NCI-H187 treated with DMSO at 0.1 percent for 48 hours (cell line): ENCODE measurements at places on chromosomes 13 and 19.

DNA sequence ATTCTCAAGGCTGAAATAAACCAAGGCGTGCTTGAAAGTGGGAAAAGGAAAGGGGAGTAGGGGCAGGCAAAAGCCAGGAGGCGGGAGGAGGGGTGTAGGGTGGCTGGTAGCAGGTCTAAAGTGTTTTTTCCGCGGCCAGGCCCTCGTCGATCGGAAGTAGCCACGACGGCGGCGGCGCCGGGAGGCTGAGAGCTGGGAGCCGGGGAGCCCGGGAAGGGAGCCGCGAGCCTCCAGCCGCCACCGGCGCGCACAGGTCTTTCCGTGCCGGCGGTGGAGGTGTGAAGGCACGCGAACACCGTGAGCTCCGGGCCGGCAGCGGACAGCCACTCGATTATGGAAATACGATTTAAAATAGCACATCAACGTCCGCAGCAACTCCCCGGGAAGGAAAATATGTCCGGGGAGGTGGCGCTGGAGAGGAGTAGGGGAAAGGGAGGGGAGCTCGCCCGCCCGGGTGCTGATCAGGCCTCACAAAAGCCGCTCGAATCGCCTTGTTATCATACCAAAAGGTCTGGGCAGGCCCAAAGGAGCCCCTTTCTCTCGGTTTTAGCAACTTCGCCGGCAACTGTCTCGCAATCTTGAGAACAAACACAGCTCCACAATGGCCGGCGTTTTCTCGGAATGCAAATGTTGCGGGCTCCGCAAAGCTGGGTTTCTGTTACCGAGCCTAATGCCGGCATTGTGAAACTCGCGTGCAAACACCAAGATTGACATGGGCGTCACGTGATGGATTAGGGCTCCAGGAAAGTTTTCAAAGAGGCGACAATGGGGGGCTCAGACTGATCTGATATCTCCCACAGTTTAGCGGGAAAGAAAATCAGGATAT, 2.9 kb upstream of the PCDH8 start:
- DNase-seq: no peak

DNA sequence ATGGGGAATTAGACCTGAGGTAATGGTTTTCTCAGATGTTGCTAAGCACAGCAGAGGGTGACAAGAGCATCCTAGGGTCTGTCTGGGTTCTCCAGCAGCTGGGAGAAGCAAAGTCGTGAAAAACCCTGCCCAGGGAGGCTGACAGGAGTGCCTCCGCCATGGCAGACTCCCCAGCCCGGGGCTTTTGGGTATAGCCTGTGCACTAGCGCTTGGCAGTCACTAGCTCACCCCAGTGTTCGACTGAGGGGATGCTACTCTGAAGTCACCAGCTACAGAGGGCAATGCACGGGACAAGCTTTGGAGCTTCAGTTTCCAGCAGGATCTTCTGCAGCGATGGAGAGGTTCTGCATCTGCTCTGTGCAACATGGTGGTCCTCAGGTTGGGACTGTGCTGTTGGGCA, 87.5 kb downstream of the ING1 start:
- DNase-seq: no peak

GRCh38 chr13:113849981-113850721, 13.7 kb downstream of the GAS6 start:
- no peak for DNase-seq

DNA sequence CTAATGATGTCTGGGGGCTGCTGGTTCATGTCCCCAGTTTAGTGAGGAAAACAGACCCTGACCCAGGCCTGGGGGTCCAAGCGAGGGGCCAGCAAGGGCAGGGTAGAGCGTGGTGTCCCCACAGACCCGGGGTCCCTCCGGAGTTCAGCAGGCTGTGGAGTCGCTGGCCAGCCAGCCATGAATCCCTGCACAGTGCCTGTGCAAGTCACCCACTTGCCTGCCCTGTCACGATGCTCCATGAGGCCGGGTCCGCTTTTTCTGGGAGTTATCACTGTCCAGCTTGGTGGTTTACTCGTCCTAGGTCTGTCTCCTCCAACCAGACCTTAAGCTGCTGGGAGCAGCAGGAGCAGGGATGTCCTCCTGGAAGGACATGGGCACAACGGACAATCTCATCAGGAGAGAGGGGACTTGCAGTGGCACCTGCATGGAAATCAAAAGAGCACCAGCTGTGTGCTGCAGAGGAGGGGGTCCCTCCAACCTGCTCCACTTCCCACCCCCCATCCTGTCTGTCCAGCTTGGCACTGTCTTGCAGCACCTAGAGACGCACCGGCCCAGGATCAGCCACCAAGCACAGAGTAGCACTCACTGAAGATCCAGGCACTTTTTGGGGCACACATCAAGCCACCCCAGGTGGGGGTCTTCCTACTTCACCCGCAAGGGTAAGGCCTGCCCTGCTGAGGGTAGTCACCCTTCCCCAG, 121.8 kb downstream of the URI1 start:
- no peak for DNase-seq

DNA sequence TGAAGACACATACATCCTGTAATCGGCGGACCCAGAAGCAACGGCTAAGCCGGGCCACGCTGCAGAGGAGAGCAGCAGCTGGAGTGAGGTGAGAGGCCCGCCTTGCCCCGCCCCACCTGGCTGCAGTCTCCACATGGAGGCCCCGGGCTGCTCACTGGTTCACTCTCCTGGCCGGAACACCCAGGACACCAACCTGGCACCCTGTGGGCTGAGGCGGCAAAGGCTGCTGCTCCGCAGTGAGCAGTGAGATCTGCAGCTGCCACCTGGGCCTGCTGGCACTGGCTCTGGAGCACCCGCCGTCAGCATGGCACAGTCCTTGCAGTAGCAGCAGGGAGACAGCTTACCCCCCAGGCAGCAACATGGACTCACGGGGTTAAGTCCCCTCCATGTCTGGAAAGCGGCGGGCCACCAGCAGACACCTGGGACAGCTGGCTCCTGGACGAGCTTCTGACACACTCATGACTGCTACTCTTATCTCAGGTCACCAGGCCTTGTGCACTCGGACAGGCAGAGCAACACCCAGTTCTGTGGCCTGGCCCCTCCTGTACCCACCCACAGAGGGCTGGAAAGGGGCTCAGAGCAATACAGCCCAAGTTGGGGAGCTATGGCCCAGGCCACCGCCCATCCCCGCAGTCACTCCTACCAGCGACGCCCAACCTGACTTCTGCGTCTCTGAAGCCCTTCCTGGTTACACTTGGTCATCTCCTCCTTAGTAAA, 13.2 kb upstream of the KPTN start:
- no peak for DNase-seq

DNA sequence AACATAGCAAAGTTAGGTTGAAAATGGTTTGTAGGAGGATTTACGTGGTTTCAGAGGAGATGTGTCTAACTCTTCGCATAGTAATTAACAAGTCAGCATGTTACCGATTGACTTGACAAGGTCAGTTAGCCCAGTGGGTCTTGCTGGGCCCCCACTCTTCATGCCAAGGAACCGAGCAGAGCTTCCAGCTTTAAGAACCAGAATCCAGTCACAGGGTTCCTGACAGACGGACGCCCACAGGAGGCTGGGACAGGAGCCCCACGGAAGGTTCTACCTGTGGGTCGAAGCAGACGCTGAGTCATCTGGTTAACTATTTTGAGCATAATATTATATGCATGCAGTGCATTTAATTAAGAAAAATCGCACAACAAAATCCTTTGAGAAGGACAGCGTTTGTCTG, 3.5 kb downstream of the TMEM255B start:
- no peak for DNase-seq

GRCh38 chr19:6236310-6237291, 43.2 kb downstream of the MLLT1 start:
- no peak for DNase-seq

- no peak for DNase-seq
These were observed 18.1 kb downstream of the DDX39A start for GRCh38 chr19:14400951-14401431.

DNA sequence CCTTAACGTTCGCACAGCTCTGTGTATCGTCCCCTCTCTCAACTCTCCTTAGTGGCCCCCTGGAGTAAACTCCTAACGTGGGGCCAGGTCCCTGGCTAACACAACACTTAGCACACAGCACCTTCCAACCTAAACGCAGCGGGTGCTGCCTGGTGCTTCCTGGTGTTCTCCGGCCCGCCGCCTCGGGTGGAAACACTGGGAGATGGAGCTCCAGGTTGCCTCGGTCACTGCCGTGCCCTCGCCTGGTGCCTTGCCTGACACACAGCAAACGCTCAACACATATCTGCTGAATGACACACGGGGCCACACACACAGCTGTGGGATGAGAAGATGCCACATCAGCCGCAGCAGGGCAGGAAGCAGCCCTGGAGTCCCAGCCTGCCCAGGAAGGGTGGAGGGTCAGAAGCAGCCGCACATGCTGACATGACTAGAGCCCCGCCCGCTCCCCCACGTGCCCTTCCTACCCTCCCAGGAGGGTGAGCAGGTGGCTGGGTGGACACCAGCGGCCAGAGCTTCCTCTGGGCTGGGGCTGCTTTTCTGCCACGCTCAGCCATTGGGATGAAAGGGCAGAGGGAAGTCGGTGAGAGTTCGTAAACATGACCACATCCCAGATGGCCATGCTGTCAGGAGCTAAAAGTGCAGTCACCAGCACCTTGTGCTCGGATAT, 6.6 kb downstream of the PEPD start:
- no peak for DNase-seq

DNA sequence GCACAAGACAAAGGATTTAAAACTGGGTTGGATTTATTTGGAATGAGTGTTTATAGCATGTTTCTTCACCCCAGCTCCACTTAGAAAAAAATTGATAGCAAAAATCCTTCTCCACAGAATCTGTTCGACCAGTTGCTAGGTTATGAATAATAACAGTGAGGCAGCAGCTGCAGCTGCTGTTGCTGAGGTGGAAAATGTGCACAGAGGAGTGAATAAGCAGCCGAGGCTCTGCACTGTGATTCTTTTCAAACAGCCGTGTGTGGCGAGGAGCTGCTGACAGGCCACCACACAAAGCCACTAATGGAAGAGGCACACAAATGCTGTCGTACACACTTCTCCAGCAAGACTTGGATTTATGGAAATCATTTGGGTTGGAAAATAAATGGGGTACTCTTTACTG, 6.4 kb upstream of the RASL11A start:
- DNase-seq: no peak

GRCh38 chr19:2251106-2252054, 2.3 kb downstream of the AMH start:
- no peak for DNase-seq

- DNase-seq: no peak
These were observed 66.6 kb upstream of the C1QTNF9B start for GRCh38 chr13:23963947-23964346.

DNA sequence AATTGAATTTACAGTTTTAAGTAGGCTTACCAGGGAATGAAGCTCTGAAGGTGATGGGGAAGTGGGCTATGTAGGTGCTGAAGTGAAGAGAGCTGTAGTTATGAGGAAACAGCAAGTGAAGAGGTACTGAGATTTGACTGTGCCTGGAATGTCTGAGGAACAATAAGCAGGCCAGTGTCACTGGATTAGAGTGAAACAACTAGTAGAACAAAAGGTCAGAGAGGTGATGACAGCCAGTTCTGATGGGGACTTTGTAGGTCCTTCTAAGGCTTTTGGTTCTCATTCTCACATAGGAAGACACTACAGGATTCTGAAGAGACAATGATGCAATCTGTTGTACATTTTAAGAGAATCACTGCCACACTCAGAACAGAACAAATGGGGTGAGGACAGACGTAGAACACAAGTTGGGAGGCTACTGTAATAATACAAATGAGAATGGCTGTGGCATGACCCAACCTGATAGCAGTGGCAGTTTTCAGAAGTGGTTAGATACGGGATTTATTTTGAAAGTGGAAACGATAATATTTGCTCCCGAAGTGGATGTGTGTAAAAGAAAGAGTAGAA, 130.8 kb downstream of the MYCBP2 start:
- no peak for DNase-seq

DNA sequence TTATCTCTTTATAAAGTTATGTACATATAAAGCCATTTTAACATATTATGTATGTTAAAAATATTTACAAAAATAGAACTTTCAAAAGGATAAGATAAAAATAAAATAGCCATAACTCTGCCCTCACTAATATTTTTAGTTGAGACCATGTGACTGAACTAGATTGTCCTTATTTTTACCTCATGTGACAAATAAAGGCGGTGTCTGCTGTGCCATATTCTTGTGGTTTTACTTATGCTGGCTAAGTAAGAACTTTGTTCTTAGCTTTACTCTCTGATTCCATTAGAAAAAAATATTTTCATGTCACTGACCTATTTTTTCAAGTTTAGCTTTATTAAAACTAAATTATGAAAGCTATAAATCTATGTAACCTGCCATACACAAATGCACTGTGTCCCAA, 135.6 kb upstream of the TSC22D1 start:
- no peak for DNase-seq

DNA sequence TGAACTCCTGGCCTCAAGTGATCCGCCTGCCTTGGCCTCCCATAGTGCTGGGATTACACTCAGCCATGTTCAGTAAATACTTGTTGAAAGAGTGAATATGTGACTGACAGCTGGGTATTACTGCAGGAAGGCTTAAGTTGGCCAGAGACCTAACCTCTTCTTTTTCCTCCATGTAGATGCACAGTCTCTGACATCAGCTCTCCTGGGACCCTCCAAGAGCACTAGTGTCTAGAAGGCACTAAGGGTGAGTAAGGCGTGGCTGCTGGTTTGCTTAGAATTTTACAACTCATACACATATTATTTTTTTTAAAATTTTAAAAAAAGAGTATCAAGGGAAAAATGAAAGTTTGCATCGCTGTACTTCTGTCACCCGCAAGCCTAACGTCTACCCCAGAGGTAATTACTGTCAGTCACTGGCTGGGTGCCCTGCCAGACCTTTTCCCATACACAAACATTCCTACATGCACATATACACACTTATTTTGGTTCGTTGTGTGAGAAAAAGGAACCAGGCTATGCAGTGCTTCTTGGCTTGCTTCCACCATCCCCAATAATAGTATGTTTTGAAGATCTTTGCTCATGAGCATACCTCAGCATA, 122.0 kb downstream of the SIPA1L3 start:
- no peak for DNase-seq

- DNase-seq: no peak
These were observed 105.2 kb downstream of the SLITRK6 start for GRCh38 chr13:85693889-85694511.

DNA sequence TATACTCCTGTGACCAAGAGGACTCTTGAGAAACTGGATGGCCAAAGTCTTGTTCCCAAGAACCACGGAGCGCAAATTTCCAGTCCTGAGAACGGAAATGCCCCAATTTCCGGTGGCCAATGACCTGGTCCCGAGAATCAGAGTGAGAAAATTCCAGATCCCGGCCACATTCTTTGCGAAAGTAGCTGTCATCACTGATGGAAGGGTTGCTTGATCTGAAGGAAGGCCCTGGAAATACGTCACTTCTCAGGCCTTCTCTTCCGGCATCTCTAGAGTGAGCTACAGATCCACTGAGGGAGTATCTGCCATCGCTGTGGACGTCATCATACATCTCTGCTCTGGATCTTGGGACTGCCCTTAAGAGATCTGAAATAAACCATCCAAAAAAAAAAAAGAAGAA, 7.5 kb downstream of the SUGP2 start:
- DNase-seq: no peak
